IMR-90 (cell line): ENCODE measurements at places on chromosomes 6 and 20. TPM values are rescaled to one million over a fixed set of nuclear protein-coding genes. Genes with fewer than 3 reads are reported as not detected.

Gene COL9A3
- 0.28 and 0.36 TPM in 2 replicates for total RNA-seq

Gene VSTM2L
- total RNA-seq, result under 0.01 and 0.18 TPM in 2 replicates

Gene USP49
- 1.4 TPM in 2 replicates for total RNA-seq

Gene GPX5
- not detected in 2 replicates for total RNA-seq

Gene KIF25
- not detected in 2 replicates for total RNA-seq
